Esophagus muscularis mucosa (tissue), 4 donors: ENCODE measurements at places on chromosomes 4 and X. TPM values are rescaled to one million over a fixed set of nuclear protein-coding genes. Genes with fewer than 3 reads are reported as not detected.

ZNF718 gene
- total RNA-seq, result 5.8 TPM

SSX2B gene
- not detected for total RNA-seq

DNA sequence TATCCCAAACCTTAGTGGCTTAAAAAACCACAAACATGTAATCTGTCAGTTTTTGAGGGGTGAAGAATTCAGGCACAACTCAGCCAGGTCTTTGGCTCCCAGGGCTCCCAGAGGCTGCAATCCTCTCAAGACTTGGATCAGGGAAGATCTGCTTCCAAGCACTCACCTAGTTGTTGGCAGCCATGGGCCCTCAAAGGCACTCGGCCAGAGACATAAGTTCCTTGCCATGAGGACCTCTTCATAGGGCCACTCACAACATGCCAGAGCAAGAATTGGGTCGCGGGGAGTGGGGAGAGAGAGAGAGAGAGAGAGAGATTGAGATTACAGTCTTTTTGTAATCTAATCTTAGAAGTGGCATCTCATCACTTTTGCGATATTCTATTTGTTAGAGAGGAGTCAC, 77.1 kb upstream of the TBC1D9 start:
- H3K4me3 ChIP-seq, result no peak overlapping the region
- no peaks in the 10 kb centered on the region for H3K4me1 ChIP-seq
- no peaks in the 10 kb centered on the region for H3K36me3 ChIP-seq
- no peak overlapping the region for H3K27ac ChIP-seq
- no peak for DNase-seq

DNA sequence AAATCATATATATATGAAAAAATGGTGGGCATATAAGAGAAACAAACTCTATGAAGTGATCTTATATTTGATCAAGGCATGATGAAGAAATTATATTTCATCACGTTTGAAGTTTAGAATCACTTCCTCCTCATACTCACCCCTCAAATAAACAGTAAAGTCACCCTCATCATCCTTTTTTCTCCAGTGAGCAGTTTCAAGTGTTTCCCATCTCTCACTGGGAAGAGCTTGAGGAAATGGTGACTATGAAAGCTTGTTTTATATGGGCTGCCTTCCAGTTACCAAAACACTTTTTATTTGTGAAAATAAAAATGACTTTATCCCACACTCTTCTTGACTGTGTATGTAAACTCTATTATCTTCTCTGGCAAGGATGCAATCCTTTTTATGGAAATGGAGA, 16.8 kb downstream of the PDLIM3 start:
- no peaks in the 10 kb centered on the region for H3K27me3 ChIP-seq
- no peak overlapping the region for H3K4me3 ChIP-seq

GRCh38 chr4:28654618-28655017, 1794.0 kb downstream of the STIM2 start:
- no peak for DNase-seq
- no peaks in the 10 kb centered on the region for H3K36me3 ChIP-seq
- H3K4me1 ChIP-seq, result no peaks in the 10 kb centered on the region
- no peak overlapping the region for H3K4me3 ChIP-seq

DNA sequence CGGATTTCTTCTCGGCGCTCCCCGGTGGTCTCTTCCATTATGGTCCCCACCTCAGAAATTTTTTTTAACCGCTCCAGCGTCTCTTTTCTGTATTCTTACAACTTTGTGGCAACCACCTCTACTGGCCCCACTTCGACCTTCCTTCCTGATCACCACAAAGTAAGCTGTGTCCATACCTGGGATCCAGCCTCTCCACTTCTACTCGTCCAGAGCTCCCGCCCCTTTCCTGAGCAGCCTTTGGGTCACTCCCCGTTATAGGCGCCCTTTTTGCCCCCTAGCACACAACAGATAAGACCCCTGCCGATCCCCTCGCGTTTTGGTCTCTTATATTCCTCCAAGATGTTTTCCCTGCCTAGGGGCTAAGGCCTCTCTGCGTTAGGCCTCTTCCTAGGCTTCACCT, 557 bp downstream of the PIGG start:
- peaks cover 25% of the 10 kb centered on the region for H3K36me3 ChIP-seq
- H3K27ac ChIP-seq, result peak overlapping the region; percentile 90

- H3K27me3 ChIP-seq, result no peaks in the 10 kb centered on the region
- H3K36me3 ChIP-seq, result peaks cover 49% of the 10 kb centered on the region
- peak overlapping the region; percentile 54 for H3K27ac ChIP-seq
- H3K4me3 ChIP-seq, result no peak overlapping the region
- no peak for DNase-seq
These were observed 29.6 kb downstream of the SPARCL1 start for GRCh38 chr4:87499403-87500091.

- no peaks in the 10 kb centered on the region for H3K27me3 ChIP-seq
- peaks cover 12% of the 10 kb centered on the region for H3K4me1 ChIP-seq
- peak overlapping the region; percentile 84 for H3K4me3 ChIP-seq
- no peaks in the 10 kb centered on the region for H3K36me3 ChIP-seq
These were observed 4.7 kb upstream of the NKX6-1 start for GRCh38 chr4:84503495-84504437.
